ENCODE measurements at places on chromosomes 6 and 20.
A peak's percentile ranks its signal among the peaks of the same experiment; 100 is the strongest.

DNA sequence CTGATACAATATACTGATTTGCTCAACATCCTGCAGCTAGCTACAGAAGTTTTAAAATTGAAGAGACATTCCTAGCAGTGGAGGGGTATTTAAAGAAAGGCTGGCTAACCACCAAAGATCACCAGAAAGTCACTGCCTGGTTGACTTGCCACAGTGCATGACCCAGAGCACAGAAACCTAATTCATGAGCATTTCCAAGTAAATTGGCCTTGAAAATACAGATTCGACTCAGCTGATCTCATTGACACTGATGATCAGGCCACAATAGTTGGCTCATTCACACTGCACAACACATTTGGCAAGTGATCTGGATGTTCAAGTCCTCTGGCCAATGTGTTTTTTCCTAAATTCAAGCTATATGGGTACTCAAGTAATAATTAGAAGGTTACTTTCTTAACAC is 13.3 kb upstream of the TDRD6 start:
- no peak for DNase-seq

- DNase-seq, result no peak
These were observed 314.7 kb downstream of the EPM2A start for GRCh38 chr6:145420599-145420998.

GRCh38 chr20:2387580-2387979 is 6.9 kb downstream of the TGM6 start:
- no peak for DNase-seq

DNA sequence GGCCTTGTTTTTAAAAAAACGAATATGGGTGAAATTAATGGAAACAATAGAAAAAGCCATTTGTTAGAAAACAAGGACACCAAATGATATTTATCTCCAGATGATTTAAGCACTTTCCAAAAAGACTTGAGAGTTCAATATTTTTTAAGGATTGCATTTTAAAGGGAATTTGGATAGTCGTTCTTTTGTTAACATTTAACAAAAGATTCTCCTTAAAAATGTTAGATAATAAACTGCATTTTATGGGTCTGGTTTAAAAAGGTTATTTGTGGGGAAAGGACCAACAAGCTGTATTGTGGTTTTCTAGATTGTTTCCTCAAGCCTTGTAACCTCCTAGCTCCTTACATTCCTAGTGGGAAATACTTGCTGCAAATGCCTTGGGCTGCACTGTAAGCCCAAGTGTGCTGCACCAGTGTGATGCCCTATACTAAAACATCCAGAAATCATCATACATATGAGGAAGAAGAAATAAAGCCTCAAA is 1.5 kb upstream of the PHIP start:
- no peak for DNase-seq

- peak; percentile 81 for DNase-seq
These were observed at the start of gene TMEM242 for GRCh38 chr6:157323255-157323965. TMEM242 (minus strand) TSS chr6:157323519; CDS start chr6:157323499, 20 bp downstream.

GRCh38 chr20:19275038-19275629 is 62.7 kb downstream of the SLC24A3 start:
- DNase-seq, result no peak

DNA sequence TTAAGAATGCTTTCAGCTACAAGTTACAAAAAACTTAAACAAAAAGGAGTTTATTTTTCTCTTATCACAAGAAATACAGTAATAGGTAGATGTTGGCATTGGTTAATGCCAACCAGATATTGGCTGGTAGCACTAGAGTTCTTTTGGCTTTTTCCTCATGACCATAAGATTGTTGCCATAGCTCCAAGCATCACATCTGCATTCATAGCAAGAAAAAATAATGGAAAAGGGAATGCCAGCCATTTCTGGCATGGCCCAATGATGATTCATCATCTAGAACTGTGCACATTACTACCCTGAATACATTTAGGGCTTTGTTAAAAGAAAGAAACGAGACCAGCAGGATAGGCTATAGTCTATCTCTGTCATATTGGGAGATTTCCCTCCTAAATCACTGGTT is 20.8 kb upstream of the SIRT5 start:
- no peak for DNase-seq

DNA sequence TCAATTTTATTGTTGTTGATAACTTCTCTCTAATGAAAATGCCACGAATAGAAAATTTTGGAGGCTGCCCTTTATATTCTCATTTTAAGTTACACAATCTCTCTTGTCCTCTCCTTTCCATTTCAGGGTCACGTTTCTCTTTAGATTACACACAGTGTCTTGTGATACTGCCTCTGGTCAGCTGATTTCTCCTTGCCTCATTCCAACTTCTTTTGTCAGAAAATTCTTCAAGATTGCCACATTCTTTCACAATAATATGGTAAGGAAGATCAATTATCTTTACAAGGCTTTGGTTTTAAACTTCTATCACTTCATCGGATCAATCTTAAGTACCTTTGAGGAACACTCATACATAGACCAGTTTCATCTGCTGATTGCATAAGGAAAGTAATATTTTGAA is 370.3 kb downstream of the RFPL4B start:
- DNase-seq, result no peak

DNA sequence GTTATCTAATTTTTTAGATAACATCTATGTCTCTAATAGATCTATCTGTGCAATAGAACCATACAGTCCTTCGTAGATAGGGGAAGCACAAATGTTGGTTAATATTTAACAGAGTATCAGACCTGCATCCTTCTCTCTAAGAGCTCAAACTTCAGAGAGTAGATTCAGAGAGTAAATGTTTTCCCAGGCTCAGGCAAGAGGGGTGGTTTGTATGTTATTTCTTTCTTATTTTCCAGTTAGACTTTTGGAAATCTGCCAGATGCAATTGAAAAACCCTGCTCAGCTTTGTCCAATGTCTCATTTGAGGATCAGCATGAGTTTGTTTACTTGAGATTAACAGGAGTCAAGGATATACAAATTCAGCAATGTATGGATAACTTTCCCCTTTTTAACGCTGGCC is 361.9 kb downstream of the BCKDHB start:
- no peak for DNase-seq

DNA sequence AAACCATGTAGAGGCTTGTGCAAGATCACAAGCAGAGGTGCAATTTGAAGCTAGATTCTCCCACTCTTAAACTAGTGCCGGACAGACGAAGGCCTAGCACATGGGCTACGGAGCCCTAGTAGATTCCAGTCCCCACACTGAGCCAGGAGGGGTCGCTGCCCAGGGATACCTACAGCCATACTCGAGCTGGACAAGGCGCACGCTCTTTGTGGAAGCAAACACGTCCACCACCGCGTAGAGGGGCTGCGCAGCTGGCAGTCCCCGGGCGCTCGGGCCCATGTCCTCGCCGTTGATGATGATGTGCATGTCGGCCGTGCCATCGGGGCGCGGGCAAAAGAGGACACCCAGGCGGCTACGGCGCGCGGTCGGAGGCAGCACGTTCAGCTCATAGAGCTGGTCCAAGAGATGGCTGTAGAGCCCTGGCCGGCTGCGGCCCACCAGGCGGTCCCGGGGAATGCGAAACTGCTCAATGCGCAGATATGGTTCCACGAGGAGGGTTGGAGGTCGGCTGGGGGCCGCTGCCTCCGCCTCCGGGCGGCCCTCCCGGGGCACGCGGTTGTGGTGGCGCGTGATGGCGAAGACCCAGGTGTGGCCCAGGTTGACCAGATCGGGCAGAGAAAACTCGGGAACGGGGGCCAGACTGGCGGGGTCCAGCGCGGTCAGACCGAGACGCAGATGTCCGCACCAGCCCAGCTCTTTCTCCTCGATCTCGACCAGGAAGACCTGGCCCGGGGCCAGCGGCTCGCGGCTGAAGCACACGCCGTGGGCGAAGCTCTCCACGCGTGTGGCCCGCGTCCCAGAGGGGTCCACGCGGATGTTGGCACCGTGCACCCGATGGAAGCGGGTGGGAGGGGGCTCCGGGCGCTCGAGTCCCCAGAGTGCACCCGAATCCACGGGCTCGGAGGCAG is 677 bp downstream of the NEURL2 start:
- DNase-seq, result peak; percentile 40

GRCh38 chr6:7468382-7469081 is 72.9 kb upstream of the DSP start:
- peak; percentile 26 for DNase-seq

- DNase-seq, result no peak
These were observed 2.7 kb downstream of the SLC32A1 start for GRCh38 chr20:38726804-38727606.

DNA sequence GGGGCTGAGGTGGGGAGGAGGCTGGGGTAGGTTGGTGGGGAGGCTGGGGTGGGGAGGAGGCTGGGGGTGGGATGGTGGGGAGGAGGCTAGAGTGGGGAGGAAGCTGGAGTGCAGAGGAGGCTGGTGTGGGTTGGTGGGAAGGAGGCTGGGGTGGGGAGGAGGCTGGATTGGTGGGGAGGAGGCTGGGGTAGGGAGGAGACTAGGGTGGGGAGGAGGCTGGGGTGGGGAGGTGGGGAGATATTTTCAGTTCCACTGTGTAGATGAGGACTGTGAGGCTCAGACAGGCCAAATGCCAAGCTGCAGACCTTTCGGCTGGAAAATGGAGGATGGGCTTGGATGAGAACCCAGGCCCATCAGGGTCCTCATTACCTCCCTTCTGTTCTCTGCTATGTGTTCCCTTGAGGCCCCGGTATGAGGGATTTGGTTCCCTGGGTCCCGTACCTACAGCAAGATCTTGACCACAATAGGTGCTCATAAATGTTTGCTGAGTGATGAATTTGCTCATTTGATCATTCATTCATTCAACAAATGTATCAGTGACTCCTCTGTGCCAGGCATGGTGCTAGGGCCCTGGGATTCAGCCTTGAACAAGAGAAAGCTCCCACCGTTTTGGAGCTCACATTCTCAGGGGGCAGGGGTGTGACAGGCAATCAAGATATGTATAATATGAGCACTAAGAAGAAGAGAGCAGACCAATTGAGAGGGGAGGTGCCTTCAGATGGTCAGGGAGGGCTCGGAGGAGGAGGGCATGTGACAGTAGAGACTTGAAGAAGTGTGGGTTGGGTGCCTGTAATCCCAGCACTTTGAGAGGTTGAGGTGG is 36.1 kb upstream of the NOL4L start:
- no peak for DNase-seq

DNA sequence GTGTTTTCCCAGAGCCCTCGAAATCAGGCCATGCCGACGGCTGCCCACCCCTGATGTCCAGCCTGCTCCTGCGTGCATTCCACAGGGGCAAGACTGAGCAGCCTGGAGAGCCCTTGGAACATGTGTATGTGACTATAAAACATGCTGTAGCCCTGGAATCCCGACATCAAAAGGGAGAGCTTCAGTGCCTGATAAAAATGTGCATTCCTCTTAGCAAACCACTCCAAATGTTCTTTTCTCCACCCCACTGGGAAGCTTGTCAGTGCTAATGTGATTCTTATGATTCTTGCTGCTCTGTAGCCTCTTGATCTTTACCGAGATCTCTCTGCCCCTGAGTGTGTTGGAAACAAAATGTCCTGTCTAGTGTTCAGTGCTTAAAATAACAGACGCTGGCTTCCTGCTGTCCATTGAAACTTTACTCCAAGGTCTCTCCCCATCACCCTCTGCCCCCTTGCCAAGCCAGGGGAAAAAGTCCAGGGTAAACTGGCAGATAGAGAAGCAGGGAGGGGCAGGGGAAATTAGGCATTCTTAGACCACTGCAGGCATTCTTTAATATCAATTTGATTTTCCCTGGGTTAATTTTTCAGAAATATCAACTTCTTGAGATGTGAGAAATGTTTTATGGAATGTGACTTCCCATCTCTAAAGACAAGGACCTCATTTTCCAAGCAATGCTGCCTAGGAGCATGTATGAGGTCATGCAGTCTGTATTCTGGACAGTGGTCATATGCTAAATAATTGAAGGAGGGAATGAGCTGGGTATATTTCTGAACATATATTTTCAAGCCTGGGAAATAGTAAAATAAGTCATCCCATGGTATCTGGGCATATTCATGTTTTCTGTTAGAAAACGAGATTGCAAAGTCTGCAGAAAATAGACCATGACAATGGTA is 73.8 kb upstream of the ISM1 start:
- DNase-seq, result no peak

GRCh38 chr6:17268114-17268513 is 13.0 kb upstream of the RBM24 start:
- no peak for DNase-seq

GRCh38 chr20:440636-441035 is 21.7 kb downstream of the TBC1D20 start:
- DNase-seq, result no peak

GRCh38 chr20:62239278-62239879 is 1.1 kb downstream of the OSBPL2 start:
- no peak for DNase-seq

- no peak for DNase-seq
These were observed 49.1 kb downstream of the LYRM2 start for GRCh38 chr6:89589297-89590025.

GRCh38 chr6:123024976-123025375 is 28.9 kb downstream of the CLVS2 start:
- no peak for DNase-seq

Data from fibroblast of skin of left biceps (primary cell).